ENCODE measurements at places on chromosomes 2 and 18.

- no peak for DNase-seq
These were observed 1.9 kb upstream of the C1QL2 start for GRCh38 chr2:119160361-119160990.

DNA sequence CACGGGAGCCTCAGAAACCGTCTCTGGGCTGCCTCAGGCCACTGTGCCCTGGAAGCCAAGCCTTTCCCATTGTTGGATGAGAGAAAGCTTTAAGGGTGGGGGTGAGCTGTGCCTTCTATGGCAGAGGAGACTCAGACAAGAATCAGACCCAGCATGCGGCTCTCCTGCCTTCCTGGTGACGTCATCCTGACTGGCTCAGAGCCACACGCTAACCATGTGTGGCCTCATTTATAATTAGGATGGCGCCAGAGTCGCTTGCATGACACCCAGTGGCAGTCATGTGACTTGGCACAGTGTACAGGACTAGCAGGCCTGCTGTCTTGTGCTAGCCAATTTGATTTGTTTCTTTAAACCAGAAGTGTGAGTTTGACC is 99.1 kb downstream of the SH3BP4 start:
- peak; percentile 13 for DNase-seq

- no peak for DNase-seq
These were observed 109.2 kb upstream of the GPC1 start for GRCh38 chr2:240326246-240326645.

- DNase-seq, result no peak
These were observed 19.1 kb upstream of the STPG4 start for GRCh38 chr2:47173986-47174732.

GRCh38 chr2:6906165-6906741 is 11.0 kb upstream of the RNF144A start:
- DNase-seq, result no peak

DNA sequence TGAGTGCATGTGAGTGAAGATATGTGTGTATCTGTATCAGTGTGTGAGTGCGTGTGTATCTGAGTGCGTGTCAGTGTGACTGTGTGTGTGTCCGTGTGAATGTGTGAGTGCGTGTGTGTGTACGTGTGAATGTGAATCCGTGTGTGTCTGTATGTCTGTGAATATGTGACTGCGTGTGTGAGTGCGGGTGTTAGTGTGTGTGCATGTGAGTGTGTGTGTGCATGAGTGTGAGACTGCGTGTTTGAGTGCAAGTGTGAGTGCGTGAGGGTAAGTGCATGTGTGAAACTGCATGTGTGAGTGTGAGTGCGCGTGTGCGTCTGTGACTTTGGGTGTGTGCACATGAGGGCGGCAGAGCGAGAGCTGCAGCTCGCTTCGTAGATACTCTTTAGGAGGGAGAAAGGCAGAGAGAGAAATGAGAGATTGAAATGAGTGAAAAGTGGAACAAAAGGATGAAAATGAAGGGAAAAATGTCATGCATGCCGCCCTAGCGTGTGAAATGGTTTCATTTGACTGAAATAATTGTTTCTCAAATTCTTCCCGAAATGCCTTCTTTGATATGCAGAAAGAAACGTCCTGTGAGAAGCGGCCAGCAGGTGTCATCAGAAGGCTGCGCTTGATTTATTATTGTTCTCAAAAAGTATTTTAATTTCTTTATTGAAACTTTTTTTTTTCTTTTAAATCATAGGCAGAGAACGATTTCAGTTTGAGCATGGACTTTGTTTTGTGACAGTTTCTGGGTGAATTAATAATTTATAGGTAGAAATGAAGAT is 25.6 kb downstream of the ZNF407 start:
- DNase-seq, result peak; percentile 35

GRCh38 chr2:128727914-128728313 is 409.2 kb upstream of the HS6ST1 start:
- no peak for DNase-seq

GRCh38 chr2:26035090-26035743 is 1.3 kb downstream of the RAB10 start:
- peak; percentile 8 for DNase-seq

GRCh38 chr2:12006850-12007249 is 260.4 kb downstream of the LPIN1 start:
- DNase-seq, result no peak

GRCh38 chr2:112811841-112812306 is 24.7 kb downstream of the IL1B start:
- no peak for DNase-seq

DNA sequence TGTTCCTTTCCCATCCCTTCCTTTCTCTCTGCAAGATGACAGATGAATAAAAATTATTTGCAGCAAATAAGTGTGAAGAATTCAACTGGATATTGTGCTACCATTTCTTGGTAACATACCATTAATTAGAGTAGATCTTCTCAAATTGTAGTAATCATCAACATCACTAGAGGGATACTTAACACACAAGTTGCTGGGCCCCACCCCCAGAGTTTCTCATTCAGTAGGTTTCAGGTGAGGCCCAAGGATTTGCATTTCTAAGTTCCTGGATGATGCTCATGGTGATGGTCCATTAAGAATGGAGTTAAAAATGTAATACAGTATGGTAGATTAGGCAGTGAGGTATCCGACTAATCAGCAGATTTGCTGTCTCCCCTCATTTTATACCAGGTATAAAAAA is 594.0 kb downstream of the ERBB4 start:
- no peak for DNase-seq

- no peak for DNase-seq
These were observed 21.5 kb downstream of the PCARE start for GRCh38 chr2:29052807-29053206.

GRCh38 chr2:240136013-240136670 is at the start of gene COPS9:
Gene COPS9 (minus strand): TSS chr2:240136305. CDS start chr2:240136284, 21 bp downstream.
- DNase-seq, result peak; percentile 91

GRCh38 chr2:204663816-204664425 is 118.6 kb downstream of the PARD3B start:
- DNase-seq, result no peak

DNA sequence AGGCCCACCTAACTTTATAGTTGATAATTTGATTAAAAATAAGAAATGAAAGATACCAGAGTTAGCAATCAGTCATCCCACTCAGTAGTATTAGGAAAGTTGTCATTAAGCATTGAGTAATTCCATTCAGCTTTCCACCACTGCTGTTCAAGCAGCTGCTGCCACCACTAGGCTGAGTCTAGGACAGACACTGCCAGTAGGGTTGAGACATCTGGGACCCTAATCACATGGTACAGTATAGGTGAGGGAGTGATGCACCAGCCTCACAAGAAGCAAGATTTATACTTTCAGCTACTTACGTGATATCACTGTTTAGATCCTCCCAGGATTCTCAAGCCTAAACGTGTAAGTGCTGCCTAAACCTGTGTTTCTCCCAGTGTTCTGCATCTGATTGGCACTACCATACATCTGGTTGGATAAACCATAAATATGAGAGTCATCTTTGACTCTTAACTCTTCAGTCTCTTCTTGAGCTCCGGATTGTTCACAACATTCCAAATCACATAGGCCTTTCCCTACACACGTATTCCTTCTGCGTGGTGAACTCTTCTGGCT is 3.2 kb downstream of the UBXN4 start:
- DNase-seq, result peak; percentile 46

- no peak for DNase-seq
These were observed 423.8 kb upstream of the MEX3C start for GRCh38 chr18:51621113-51621863.

- DNase-seq, result no peak
These were observed 73.7 kb downstream of the GREB1L start for GRCh38 chr18:21315741-21316197.

DNA sequence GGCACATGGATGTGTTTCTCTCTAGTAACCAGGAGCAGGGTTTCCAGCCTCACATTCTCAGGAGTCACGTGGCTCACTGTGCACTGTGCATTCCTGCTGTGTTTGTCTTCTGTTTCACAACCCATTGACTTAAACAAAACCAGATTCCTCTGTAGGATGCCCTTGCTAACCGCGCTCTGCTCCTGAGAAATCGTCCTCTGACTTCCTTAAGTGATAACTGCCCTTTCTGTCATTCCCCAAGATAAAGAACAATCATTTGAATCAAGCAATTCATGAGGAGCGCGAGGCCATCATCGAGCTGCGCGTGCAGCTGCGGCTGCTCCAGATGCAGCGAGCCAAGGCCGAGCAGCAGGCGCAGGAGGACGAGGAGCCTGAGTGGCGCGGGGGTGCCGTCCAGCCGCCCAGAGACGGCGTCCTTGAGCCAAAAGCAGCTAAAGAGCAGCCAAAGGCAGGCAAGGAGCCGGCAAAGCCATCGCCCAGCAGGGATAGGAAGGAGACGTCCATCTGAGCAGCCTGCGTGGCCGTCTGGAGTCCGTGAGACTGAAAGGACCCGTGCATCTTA is 60.2 kb downstream of the RALBP1 start:
- DNase-seq, result no peak

GRCh38 chr2:854460-854859 is 96.2 kb upstream of the SNTG2 start:
- DNase-seq, result peak; percentile 19

DNA sequence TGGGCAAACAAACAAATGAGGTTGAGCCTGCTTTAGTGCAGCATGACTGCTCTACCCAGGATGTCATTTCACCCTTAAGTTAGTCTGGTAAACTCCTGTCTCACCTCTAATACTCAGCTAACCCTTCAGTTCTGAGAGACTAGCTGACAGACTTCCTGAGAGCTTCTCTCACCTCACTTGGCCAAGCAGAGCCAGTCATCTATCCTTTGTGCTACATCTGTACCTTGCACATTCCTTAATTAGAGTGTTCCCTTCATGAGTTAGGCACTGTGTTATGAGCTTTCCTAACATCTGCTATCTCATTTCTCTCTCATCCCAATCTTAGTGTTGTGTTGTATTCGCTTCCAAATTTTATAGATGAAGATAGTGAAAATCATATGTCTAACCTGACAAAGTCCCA is 220.1 kb upstream of the PIK3C3 start:
- no peak for DNase-seq

GRCh38 chr2:45069684-45070083 is 60.4 kb upstream of the SIX2 start:
- DNase-seq, result no peak

DNA sequence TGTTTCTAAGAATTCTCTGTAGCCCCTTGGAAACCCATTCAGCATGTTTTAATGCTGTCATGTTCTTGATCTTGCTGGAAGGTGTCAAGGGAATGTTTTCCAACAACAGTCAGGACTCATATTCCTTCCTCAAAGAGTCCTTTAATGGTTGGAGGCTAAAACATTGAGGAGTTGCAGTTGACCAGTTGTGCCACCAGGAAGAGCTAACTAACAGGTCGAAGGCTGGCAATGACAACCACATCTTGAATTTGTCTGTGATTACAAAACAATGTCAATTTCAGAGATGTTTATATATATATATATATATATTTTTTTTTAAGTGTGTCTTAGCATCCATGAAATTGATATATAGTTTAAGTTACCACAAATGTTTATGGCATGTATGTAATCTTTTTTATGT is 151.5 kb downstream of the INO80D start:
- no peak for DNase-seq

GRCh38 chr2:79860228-79861058 is 347.6 kb downstream of the CTNNA2 start:
- no peak for DNase-seq

- no peak for DNase-seq
These were observed 88.3 kb downstream of the CAMKMT start for GRCh38 chr2:44450082-44450481.

DNA sequence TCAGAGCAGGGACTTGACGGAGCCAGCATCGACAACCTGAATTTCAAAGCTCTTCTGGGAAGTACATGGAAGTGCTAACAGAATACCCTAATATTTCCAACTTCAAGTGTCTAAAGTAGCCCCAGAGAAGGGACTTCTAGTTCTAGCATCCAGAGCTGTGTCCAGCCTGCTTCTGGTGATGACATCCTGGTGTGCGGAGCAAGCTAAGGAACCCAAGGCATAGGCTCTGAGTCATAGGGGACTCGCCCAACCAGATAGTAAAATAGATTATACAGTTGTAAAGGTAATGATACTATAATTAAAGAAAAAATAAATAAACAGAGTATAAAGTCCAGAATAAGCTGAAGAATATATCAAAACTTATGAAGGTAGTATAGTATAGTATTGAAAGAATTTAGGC is 108.1 kb upstream of the SERPINE2 start:
- no peak for DNase-seq

DNA sequence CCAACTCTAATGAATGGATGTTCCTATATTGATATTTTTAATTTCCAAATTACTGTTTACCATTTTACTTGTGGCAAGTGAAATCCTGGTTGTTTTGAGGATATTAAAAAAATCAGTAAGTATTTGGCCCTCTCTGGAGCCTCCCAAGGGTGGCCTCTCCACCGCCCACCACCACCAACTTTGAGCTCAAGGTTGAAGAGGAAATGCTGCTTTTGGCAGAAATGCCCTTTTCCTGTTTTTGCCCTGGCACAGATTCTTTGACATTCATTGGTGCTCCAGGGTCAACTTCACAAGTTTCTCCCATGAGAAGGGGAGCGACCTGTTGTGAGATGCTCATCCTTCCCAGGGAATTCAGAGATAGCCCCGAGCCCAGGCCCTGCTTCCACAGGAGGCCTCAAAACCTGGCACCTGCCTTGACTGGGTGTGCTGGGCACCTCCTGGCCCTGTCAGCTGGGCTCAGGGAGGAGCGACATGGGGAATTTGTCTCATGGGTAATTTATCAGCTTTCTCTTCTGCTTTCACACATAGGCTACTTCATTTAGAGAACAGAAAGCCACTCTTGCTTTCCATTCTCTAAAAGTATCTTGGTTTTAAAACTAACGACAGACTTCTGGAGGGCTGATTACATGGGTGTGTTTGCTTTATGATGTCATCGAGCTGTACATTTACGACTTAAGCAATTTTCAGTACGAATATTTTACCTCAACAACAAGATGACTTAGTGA is 6.9 kb downstream of the CD8A start:
- DNase-seq, result no peak
